ENCODE measurements at places on chromosomes 5 and 9.

GRCh38 chr5:158855510-158855909, 244.2 kb downstream of the EBF1 start:
- DNase-seq = no peak

DNA sequence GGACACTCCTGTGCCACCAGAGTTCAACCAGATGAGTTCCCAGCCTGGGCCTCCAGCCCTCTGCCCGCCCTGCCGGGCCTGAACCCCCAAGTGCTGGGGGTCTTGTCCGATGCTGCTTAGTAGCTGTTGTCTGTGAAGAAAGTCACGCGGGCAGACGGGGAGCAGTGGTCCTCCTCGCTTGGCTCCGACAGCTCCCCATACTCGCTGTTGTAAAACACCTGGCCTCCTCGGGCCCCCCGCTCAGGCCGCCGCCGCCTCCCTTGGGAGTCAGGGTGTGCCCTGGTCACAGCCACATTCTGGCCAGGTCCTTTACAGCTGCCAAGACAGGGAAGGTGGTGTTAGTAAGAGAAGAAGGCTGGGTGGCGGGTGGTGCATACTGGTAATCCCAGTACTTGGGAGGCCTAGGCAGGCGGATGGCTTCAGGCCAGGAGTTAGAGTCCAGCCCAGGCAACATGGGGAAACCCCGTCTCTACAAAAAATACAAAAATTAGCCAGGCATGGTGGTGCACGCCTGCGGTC, 11.8 kb upstream of the SCGB3A1 start:
- no peak for DNase-seq

DNA sequence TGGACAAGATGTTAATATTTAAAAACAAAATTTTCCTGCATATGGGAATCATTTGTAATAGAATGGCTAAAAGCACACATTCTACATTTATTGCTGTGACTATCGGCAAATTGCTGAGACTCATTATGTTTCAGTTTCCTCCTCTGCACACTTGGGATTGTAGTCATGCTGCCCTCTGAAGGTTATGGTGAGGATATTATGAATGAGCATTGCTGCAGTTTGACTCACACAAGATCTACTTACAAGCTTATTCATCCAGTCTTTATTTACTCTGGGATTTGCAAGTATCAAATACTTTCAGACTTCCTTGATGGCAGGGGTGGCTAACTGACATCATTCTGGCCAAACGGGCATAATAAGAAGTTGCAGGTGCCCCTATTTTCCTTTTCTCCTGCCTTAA, 9.5 kb upstream of the NFIL3 start:
- no peak for DNase-seq

DNA sequence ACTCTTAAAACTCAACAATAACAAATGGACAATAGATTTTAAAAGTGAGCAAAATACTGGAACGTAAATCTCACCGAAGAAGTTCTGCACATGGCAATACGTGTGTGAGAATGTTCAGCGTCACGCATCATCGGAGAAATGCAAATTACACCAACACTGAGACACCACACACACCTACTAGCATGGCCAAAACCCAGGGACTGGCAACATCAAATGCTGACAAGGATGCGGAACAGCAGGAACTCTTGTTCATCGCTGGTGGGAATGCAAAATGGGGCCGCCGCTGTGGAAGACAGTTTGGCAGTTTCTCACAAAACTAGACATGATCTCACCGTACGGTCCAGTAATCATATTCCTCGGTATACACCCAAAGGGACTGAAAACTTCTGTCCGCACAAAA, 21.6 kb upstream of the CLPTM1L start:
- DNase-seq = no peak

- DNase-seq = no peak
These were observed 70.6 kb downstream of the RXRA start for GRCh38 chr9:134396825-134397224.

GRCh38 chr5:56414066-56414465, 180.9 kb upstream of the ANKRD55 start:
- DNase-seq = no peak

GRCh38 chr9:111839387-111839786, 44.6 kb upstream of the SHOC1 start:
- DNase-seq = no peak

- no peak for DNase-seq
These were observed 252.5 kb downstream of the DEPDC1B start for GRCh38 chr5:60447488-60447920.

DNA sequence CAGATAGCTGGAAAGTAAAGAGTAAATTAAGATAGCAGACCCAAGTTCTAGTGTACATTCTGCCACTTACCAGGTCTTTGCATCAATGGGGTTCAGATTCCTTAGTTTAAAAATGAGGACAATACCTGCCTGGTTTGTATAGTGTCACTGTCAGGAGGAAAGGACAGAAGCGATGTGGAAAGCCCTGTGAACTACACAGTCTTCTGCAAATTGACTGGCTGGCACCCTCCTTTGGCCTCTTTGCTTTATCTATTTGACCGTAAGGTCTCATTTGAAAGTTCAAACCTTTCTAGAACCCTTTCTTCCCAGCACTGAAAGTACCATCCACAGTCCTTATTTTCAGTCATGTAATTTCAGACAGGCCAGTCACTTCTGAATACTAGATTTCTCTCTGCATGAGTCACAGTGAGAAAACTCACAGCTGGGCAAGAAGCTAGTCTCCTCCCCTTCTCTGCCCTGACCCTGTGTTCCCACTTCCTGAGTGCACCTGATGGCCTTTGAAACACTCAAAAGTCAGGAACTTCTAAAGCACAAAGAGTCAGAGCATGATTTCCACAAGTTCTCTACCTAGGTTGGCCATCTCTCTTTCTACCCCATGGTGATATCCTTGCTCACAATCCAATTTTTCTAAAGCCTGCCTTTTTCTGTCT, 91.3 kb upstream of the RASEF start:
- no peak for DNase-seq

DNA sequence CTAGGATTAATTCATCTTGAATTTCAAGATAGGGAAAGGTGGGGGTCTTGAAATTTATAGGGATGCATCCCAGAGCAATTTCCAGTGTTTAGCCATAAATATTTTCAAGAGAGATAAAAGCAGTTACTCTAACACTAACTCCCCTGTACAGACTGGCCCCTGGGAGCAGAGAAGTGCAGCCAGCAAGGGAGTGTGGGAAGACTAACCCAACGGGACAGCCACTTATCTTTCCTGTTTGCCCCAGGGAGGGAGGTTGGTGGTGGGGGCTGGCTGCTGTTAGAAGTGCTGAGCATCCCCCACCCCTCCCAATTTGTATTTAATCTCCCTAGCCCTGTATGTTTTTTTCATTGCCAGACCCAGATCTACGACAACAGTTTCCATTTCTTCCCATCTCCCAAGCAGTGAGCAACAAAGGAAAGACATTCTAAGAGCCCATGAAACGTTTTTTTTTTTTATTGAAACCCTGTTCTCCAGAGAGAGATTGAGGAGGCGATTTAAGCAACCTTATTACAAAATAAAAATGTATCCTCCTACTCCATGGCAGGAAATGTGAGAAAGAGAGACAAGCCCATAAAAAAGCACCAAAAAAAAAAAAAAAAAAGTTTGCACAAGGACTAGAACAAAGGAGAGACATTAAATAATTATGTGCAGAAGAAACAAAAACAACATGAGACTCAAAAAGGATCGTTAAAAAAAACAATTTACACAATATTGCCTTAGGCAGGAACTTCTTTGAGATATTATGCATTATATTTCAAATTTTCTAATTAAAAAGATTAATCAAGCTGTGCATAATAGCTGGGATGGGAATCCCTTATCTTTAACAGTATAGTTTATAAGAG, 343.4 kb downstream of the ARHGEF28 start:
- DNase-seq = no peak

GRCh38 chr9:107345327-107345726, 62.2 kb downstream of the RAD23B start:
- DNase-seq = no peak

DNA sequence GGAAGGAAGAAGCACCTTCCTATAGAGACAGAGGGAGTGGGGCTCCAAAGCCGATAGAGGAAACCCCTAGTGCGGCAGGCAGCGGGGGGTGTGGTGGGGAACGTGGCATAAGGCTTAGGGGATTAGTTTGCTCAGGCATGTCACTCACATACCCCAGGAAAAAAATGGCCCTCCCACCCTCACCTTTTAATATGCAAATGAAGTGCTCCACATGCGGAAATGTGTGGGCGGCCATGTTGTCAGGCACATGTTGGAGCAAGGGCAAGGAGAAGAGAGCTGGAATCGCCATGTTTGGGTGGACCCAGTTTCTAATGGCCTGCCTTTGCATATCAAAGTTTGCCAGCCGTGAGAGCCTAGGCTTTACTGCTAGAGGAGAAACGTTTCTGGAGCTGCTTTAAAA, 758.8 kb downstream of the NR2F1-AS1 start:
- DNase-seq = no peak

DNA sequence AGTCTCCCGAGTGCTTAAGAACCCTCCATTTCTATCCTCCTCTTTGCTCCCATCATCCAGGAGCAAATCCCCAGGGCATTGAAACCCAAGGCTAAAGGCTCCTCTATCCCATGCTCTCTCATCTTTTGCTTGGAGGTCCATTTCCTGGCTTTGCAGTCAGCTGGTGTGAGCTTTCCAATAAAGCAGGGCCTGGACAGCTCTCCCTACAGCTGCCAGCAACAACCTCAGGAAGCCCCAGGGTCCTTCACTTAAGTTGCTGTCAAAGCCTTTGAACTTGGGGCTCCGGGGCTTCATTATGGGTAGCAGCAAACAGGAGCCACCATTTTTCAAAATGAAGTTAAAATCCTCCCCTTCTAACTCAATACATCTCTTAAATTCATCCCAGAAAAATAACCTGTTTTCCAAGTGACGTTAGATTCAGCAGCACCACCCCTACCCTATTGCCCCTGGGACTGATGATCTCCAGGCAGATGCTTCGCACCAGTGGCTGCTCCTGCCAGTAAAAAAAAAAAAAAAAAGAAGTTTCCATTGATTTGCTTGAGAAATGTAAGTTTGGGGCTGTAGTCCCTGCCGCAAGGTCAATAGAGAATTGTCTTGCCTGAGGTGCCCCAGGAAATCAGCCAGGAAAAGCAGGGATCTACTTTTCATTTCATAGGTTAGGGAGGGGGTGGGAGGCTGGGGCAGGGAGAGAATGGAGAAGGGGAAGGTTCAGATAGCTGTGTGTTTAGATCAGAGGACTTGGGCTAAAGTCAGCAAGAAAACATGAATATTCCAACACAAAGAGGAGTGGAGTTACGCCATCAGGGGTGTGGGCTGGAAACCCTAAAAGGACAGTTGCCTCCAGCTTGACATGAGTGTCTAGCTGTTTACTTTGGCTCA, 83.8 kb upstream of the IL6ST start:
- DNase-seq = no peak

- no peak for DNase-seq
These were observed 26.4 kb upstream of the FKTN start for GRCh38 chr9:105531530-105531929.

- DNase-seq = no peak
These were observed 8.7 kb downstream of the LHX6 start for GRCh38 chr9:122219856-122220672.

DNA sequence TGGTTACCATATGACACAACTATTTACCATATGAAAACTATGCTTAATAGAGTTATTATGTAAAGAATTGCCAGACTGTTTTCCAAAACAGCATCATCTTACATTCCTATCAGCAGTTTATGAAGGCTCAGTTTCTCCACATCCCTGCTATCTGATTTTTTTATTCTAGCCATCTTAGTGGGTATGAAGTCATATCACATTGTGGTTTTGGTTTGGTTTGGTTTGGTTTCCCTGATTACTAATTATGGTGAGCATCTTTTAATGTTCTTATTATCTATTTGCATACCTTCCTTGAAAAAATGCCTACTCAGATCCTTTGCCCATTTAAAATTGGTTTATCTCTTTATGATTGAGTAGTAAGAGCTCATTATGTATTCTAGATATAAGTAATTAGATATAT, 199.4 kb upstream of the NFIL3 start:
- DNase-seq = no peak

DNA sequence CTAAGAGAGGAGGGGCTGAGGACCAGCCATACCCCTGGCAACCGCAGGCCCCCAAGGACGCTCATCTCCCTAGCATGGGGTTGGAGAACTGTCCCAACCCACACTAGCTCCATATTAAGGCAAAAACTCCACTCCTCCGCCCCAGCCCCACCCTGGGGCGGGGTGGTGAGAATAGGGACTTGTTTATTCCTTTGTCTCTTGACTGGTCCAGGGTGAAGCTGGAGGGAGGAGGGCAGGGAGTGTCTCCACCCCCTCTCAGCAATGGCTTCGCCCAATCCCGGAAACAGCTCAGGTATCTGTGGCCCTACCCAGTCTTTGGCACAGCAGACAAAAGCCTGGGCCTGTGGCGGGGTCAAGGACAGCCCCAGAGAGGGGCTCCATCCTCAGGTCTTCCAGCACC, 16.9 kb downstream of the PRRX2 start:
- DNase-seq = no peak

DNA sequence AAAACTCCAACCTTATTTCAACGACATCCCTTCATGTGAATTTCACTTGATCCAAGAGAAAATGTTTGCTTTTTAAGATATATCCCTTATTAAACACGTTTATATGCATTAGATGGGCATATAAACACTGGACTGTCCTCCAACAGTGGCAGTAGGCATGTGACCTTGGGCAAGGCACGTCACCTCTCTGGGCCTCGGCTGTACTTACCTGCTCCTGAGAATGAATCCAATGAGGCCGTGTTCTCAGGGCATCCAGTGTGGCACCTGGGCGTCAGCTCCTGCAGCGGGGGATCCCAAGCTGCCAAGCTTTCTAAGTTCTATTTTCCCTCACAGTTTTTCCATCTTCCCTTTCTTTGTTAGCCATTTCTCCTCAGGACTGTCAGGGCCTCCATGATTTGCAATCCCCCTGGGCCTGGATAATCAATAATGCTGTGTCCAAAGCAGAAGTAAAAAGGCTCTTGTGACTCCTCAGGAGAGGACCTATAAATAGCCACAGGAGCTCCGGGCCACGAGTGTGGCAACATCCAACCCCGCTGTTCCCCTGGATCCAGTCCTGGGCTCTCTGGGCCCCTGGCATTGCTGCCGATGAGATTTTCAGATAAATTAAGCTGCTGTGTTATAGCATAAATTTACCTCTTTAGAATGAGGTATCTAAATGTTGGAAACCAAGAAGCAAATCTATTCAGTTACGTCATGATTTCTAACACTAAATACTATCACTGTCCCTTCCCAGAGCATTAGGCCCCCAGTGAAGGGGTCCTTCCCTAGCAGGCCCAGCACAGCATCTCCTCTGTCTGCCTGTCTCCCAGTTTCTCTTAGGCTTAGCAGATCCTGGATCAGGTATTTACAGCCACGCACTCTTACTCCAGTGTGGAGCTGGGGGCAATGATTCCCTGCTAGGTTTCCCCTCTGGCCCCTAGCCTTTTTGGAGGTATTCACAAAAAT, 76.8 kb downstream of the PTPN3 start:
- no peak for DNase-seq
